ENCODE measurements at places on chromosomes 2 and 18. TPM values are rescaled to one million over a fixed set of nuclear protein-coding genes. Genes with fewer than 3 reads are reported as not detected.

The LNPK gene
- 14.1 TPM for total RNA-seq

GRCh38 chr2:69805887-69806286, 23.6 kb upstream of the GMCL1 start:
- no peak overlapping the region for H3K4me3 ChIP-seq
- peaks cover 31% of the 10 kb centered on the region for H3K36me3 ChIP-seq
- H3K27ac ChIP-seq, result no peak overlapping the region
- H3K27me3 ChIP-seq, result no peaks in the 10 kb centered on the region

GRCh38 chr2:29072971-29073725, 1.2 kb downstream of the PCARE start:
- no peak overlapping the region for H3K27ac ChIP-seq
- no peak overlapping the region for H3K4me3 ChIP-seq
- no peaks in the 10 kb centered on the region for H3K4me1 ChIP-seq
- no peaks in the 10 kb centered on the region for H3K36me3 ChIP-seq

DNA sequence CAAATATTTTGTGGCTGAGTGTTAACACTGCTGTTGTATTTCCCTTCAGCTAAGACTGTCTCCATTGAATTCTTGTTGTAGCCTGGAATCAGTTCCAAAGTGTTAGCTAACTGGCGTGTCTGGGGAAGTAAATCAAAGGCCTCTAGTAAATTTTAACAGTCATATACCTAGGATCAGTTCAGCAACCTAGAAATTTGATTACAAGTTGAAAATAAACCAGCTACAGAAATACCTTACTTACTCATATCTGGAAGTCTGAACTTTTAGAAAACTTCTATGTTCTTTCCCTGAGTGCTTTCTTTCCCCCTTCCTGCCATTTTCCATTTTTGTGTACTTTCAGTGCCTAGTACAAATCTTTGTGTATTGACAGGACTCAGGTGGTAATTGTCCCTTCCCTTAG, 396.7 kb upstream of the DCC start:
- DNase-seq, result no peak
- H3K4me3 ChIP-seq, result no peak overlapping the region
- no peaks in the 10 kb centered on the region for H3K4me1 ChIP-seq

- H3K27ac ChIP-seq, result no peak overlapping the region
- no peaks in the 10 kb centered on the region for H3K27me3 ChIP-seq
- H3K4me3 ChIP-seq, result no peak overlapping the region
- H3K4me1 ChIP-seq, result no peaks in the 10 kb centered on the region
Measured at GRCh38 chr2:1611886-1612285, 132.4 kb downstream of the PXDN start.

The CSRNP3 gene
- total RNA-seq, result 2.0 TPM

Data from right lobe of liver (tissue), 6 donors.